ENCODE measurements at places on chromosomes 4 and X.

DNA sequence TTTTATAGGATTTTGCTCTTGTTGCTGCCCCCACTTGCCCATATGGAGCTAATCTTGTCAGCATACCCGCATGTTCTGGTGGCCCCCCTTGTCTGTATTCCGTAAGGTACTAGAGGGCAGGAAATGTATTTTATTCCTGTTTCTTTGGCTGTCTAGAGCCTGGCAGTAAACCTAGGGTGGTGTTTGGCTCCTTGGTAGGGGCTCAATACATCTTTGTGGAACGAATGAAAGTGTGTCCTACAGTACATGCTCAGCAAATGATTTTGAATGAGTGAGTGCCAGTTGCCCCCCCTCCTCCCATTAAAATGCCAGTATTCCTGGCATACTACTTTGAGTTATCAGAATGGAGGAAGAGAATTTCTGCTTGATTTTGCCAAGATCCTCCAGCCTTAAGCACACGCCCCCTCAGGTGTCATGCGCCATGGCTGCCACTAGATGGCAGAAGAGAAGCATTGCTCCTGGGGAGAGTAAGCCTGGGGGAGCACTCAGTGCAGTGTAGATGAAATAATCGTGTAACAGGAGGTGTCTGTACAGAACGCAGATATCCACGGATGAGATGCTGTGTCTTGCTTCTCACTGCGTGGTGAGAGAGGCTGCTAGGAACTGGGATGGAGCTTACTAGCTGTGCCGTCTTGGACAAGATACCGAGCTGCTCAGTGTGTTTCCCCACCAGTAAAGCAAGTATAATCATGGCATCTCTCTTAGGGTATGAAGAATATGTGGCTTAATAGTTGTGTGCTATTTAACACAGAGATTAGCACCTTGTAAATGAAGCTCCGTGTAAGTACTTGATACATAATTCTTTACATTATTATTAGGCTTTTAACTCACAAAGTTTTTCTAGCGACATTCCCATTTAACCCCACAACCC, 17.2 kb upstream of the RNF212 start:
- peak; percentile 84 for DNase-seq

- DNase-seq: no peak
These were observed 17.6 kb downstream of the TRIM61 start for GRCh38 chr4:164959896-164960295.

GRCh38 chr4:13966231-13967195, 339.0 kb upstream of the BOD1L1 start:
- DNase-seq: no peak

DNA sequence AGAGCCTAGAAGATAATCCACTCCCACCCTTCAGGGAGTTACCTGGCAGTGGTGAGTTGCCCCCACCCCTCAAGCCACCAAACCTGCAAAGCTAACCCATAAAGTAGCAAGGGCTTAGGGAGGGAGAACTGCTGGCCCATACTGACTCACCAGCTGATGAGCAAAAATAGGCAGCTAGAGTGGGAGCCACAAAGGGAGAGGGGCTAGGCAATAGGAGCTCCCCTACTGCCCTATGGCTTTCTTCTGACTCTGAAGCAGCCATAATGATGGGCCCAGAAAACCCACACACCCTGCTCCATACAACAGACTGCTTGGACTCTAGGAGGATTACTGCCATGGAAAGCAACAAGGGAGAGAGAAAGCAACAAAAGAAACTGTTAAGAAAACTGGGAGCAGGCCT, 8.0 kb downstream of the SNX12 start:
- no peak for DNase-seq

All from right hindlimb (tissue), 1 donor.